Activated T-cell treated with anti-CD3 and anti-CD28 coated beads, Interleukin-2, amount 50 U/mL, for 72 hours (primary cell): ENCODE measurements at places on chromosomes 12 and 14.

DNA sequence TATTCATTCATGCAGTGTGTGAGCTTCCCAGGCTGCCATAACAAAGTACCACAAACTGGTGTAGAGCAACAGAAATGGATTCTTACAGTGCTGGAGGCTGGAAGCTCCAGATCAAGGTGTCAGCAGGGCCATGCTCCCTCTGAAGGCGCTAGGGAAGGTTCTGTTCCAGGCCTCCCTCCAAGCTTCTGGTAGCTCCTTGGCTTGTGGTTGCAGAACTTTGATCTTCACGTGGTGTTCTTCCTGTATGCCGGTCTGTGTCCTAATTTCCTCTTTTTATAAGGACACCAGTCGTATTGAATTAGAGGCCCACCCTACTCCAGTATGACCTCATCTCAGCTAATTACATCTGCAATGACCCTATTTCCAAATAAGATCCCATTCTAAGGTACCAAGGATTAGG, 3.1 kb downstream of the OTUB2 start:
- DNase-seq = no peak

- no peak for DNase-seq
These were observed 80.5 kb downstream of the TMEM260 start for GRCh38 chr14:56659964-56660551.

- DNase-seq = no peak
These were observed 2.6 kb upstream of the KLRK1 start for GRCh38 chr12:10392394-10392930.

DNA sequence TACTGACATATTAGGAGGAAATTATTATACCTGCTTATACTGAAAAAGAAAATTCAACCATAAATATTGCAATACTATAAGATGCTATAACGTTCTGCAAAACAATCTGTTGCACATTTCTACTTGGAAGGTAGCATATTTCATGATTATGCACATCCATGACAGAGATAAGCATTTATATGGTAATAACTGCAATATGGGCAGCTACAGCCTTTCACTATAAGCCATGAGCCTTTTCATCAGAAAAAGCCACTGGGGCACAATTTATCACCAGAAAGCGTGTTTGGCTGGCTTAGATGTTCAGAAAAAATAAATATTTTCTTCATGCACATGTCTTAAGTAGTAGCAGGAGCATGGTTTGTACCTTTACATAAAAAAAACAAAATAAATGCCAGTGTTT, 340.7 kb downstream of the GALC start:
- no peak for DNase-seq

- DNase-seq = peak; percentile 14
These were observed 1.1 kb downstream of the GCH1 start for GRCh38 chr14:54901380-54902142.
